A549 treated with dexamethasone at 1 μM for 4 hours (cell line): ENCODE measurements at places on chromosomes 16 and 17. TPM values are rescaled to one million over a fixed set of nuclear protein-coding genes. Genes with fewer than 3 reads are reported as not detected.

Gene MYH11
- total RNA-seq: 0.02 to 0.10 TPM (median 0.09 TPM) in 4 of 5 replicates, not detected in the other

Gene HSPB9
- total RNA-seq: not detected in 5 replicates

Gene TBC1D3C
- total RNA-seq: not detected in 5 replicates

Gene CRISPLD2
- 3.6 to 4.7 TPM (median 4.1 TPM) in 5 replicates for total RNA-seq

Gene CREBBP
- total RNA-seq: 12.1 to 22.9 TPM (median 21.2 TPM) in 5 replicates

Gene TBC1D3B
- 1.1 to 4.4 TPM (median 2.6 TPM) in 5 replicates for total RNA-seq

Gene KRTAP4-3
- total RNA-seq: not detected in 5 replicates

Gene SCO1
- total RNA-seq: 48.2 to 58.7 TPM (median 57.1 TPM) in 5 replicates

Gene MCRIP1
- total RNA-seq: 81.7 to 100 TPM (median 89.2 TPM) in 5 replicates

Gene KCTD2
- total RNA-seq: 28.7 to 33.4 TPM (median 32.0 TPM) in 5 replicates

Gene RNF112
- total RNA-seq: 0.31 to 1.0 TPM (median 0.44 TPM) in 5 replicates

Gene TRPV2
- 0.27 to 0.70 TPM (median 0.55 TPM) in 5 replicates for total RNA-seq
